NCI-H2081 (cell line): ENCODE measurements at places on chromosomes 13 and 19.

GRCh38 chr13:73335944-73336343 lies 277.1 kb downstream of the KLF5 start:
- DNase-seq: no peak

DNA sequence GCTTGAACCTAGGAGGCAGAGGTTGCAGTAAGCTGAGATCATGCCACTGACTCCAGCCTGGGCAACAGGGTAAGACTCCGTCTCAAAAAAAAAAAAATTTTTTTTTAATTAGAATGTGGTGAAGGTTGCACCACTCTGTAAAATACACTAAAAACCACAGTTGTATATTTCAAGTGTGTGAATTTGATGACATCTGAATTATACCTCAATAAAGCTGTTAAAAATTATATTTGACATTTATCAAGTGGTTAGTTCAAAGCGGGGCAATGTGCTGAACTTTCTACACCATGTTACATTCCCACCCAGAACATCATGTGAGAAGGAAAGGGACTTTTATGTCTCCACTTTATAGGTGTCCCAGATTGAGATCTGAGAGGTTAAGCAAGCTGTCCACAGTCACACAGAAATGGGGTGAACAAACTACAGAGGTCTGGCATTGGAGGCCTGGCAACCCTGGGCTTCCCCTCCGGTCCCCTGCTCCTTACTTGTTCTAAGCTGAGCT lies 5.9 kb upstream of the S1PR5 start:
- DNase-seq: no peak

DNA sequence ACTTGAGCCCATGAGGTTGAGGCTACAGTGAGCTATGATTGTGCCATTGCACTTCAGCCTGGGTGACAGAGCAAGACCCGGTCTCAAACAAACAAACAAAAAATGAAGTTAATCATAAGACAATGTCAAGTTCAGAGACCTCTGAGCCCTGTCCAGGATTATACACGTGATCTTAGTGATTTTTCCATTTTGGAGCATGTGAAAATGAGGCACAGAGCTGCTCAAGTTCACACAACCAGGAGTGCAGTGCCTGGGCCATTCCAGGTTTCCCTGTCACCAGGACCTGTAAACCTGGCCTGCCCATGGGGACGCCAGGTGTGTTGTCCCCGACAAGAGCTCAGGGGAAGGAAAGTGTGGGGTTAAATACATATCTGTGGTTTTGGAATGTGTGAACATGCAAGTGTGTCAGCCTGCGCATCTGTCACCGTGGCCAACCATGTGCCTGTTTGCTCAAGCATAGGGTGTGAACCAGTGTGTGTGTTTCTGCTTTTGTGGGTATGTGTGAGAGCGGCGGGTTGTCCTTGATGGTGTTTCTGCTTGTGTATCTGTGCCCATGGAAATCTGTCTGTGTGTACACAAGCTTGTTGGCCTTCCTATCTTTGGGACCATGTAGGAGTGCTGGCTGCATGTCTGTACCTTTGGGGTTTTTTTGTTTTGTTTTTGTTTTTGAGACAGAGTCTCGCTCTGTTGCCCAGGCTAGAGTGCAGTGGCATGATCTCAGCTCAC lies 1.5 kb upstream of the FXYD1 start:
- no peak for DNase-seq

DNA sequence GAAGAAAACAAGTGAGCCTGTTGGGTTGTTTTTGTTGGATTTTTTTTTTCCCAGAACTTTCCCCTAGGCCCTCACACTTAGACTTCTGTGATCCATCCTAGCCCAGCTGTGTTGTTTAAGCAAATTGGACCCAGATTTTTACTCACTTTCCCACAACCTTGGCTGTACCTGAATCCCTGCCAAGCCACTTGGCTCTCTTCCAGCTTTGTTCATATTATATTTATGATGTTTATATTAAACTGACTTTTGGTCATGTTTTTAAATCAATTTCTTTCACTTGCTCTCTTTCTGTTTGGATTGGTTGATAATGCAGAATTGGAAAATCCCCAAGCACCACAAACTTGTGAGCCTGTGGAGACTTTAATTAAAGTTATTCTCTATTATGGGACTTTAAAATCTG lies 16.6 kb downstream of the OLFM4 start:
- DNase-seq: no peak

DNA sequence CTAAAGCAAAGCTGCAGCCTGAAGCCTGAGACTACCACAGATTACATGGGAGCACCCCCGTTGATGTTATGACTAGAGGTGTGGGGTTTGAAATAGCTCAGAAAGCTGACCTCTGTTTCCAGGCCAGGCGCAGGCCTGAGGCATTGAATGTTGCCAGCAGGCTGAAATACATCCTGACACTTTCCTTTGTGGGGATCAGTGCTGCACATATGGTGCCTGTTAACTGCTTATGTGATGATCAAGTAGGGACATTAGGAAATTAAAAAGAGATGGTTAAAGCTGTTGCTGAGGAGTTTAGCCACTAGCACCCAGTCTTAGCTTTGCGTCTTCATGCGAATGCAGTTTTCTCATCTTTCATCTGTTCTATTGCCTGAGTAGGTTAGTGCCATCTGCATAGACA lies 83.2 kb downstream of the CCNA1 start:
- no peak for DNase-seq

GRCh38 chr13:36530861-36531590 lies 98.7 kb downstream of the CCNA1 start:
- no peak for DNase-seq

GRCh38 chr19:3546119-3546518 lies 7.1 kb downstream of the TEKTIP1 start:
- DNase-seq: no peak
